ENCODE measurements at places on chromosomes 16 and 17.
A peak's percentile ranks its signal among the peaks of the same experiment; 100 is the strongest.

DNA sequence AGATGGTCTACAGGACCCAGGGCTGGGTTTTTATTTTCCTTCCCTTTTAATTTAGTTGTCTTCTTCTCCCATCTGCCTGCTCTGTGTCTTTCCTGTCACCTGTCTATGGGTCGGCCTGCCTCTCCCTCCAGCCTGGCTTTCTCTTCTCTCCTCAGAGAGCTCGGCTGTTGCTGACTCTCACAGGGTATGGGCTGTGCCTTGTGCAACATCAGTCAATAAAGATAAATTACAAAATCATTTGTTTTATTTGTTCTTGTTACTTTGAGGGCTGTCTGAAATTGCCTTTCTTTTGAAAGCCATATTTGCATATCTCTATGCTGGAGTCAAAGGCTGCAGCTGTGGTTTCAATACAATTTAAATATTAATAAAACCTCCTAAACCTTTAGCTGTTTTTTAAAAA, 15.6 kb downstream of the RND2 start:
- DNase-seq: no peak

- no peak for DNase-seq
These were observed 81.6 kb downstream of the CACNG1 start for GRCh38 chr17:67125924-67126323.

DNA sequence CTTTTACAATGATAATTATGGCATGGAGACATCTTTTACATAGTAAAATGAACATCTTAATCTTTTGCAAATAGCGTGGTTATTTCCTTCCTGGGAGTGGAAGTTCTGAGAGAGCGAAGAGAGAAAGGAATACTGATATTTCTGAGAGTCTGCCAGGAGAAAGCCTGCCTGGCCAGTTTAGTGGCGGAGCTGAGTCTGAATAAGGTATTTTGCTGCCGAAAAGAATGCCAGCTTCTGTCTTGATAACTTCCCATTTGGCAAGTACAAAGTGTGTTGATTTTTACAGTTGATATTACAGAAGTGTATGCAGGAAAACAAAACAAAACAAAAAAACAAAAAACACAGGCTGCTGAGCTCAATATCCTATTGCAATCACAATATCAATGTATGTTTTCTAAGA, 55.9 kb downstream of the KCNJ2 start:
- DNase-seq: no peak

- DNase-seq: no peak
These were observed 22.5 kb downstream of the CENPX start for GRCh38 chr17:81999976-82000802.

GRCh38 chr16:78638371-78638770, 538.9 kb downstream of the WWOX start:
- no peak for DNase-seq

DNA sequence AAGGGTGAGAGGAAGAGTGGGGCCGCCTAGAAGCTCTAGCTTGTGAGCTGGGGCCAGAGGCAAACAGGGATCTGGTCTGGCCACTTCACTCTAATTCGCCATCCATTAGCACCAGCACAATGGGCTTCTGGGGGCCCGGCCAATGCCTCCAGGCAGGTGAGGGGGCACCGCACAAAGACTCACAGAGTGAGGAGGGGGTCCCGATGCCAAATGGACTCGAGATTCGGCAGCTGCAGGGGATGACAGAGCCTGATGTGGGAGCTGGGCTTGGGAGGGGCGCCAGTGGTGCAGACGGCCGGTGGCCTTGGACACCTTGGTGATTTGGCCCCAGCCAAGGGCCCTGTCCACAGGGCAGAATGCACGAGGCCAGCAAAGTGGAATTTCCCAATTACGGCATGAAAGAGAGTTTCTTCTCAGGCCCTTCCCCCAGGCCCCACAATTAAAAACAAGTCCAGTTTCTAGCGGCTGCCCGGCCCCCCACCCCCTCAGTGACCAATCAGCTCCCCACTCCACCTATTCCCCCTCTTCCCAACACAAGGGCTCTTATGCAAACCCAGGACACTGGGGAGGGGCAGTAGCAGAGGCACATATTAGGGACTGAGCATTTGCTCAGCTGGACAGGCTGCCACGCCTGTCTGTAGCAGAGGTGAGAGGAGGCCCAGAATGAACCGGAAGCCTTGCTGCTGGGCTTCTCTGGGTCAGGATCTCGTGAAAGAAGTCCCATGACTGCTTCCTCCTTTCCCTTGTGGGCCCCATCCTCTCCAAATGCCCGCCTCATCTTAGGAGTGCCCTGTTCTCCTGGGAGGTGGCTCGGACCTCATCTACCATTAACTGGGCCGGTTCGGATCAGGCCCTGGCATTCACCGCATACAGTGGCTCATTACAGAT, 39.4 kb upstream of the MTSS2 start:
- DNase-seq: no peak

- DNase-seq: no peak
These were observed 61.4 kb upstream of the PIRT start for GRCh38 chr17:10899281-10899680.

GRCh38 chr16:13397126-13397525, 495.7 kb downstream of the SHISA9 start:
- no peak for DNase-seq

DNA sequence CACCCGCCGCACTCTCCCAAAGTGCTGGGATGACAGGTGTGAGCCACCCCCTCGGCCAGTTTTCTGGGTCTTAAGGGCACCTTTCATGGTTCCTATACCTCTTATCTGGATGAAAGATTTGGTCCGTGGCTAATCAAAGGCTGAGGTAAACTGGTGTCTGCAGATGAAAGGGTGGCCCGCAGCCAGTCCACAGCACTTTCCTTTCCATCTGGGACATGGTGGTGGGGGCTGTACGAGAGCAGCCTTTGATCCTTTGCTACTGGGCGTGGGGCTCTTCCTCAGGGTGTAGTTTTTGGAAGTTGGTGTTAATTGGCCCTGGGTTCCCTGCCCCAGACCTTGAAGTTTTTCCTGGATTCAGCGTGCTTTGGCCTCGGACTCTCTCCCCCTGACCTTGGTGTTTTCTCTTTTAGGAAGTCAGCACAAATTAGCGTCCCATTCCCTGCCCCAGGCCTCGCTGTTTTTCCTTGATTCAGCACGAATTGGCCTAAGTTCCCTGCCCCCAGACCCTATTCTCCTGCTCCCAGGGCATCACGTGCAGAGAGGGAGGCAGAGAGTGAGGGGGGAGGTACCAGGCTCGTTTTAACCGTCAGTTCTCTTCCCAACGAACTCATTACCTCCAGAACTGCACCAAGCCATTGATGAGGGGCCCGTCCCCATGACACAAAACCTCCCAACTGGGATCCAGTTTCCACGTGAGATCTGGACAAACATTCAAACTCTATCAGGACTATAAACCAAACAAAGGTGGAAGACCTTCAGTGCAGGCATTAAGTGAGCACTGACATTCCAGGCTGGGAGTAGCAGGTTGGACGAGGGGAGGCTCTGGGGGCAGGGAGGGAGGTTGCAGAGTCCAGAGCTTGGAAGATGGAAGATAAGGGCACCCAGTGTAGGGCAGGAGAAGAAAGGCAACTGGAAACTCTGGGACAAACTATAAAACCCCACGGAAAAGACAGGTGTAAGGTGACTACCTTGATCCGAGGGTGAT, 11.6 kb downstream of the DPEP1 start:
- no peak for DNase-seq

- DNase-seq: peak; percentile 17
These were observed 68.3 kb upstream of the BCAR1 start for GRCh38 chr16:75319513-75320411.

- no peak for DNase-seq
These were observed 257.6 kb upstream of the HSBP1 start for GRCh38 chr16:83550183-83550569.

- no peak for DNase-seq
These were observed 106.4 kb upstream of the TOB1 start for GRCh38 chr17:50972577-50972976.

GRCh38 chr17:42924891-42925290, 24.3 kb downstream of the G6PC1 start:
- no peak for DNase-seq

GRCh38 chr17:38701504-38702165, 3.4 kb upstream of the MLLT6 start:
- no peak for DNase-seq

- no peak for DNase-seq
These were observed 452.2 kb upstream of the EEF2KMT start for GRCh38 chr16:5549802-5550201.

DNA sequence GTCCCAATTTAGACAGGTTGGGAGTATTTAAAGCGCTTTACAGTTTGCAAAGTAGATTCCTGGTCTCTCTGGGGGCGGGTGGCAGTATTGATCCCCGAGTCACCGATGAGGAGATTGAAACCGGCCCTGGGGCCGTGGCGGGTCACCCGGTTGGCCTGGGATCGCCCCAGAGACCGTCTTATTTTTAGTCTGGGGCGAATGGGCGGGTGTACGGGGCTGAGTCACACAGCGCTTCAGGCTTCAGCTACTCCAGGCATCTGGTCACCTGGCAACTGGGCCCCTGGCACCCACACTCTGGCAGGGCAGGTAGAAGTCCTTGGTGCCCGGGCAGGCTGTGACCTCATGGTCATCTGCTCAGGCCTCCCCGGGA, 669 bp downstream of the MIEF2 start:
- DNase-seq: no peak

- no peak for DNase-seq
These were observed 57.8 kb downstream of the FOXK2 start for GRCh38 chr17:82577300-82577699.

DNA sequence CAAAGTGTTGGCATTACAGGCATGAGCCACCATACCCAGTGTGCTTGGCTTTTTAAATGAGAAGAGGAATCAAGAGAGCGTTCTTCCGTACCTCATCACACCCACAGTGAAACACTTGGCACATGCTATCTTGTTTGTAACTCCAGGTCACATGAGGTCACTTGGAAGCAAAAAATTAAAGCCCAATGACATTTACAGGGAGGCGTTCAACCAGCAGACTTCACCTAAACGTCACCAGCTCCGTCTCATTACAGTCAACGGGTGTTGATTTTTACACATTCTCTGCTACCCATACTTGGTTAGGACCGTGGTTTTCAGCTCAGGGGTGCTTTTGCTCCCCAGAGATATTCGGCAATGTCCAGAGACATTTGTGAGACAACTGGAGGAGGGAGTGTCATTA, 127.0 kb downstream of the XYLT1 start:
- no peak for DNase-seq

DNA sequence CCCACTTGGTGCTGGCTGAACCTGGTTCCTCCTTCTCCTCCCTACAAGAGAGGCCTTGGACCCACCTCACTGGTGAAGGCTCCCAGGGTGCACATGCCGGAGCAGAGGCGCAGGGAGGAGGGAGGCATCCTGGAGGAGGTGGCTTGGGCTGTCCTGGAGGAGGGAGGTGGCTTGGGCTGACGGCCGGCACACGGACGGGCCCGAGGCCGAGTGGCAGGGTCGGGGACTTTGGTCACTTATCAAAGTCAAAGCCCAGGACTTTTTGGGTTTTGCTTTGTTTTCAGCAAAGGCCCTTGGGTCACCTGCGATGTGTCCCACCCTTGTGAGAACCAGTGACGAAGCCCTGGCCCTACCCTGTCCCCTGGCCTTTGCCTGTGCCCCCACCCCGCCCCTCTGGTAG, 28.5 kb downstream of the ENDOV start:
- no peak for DNase-seq

DNA sequence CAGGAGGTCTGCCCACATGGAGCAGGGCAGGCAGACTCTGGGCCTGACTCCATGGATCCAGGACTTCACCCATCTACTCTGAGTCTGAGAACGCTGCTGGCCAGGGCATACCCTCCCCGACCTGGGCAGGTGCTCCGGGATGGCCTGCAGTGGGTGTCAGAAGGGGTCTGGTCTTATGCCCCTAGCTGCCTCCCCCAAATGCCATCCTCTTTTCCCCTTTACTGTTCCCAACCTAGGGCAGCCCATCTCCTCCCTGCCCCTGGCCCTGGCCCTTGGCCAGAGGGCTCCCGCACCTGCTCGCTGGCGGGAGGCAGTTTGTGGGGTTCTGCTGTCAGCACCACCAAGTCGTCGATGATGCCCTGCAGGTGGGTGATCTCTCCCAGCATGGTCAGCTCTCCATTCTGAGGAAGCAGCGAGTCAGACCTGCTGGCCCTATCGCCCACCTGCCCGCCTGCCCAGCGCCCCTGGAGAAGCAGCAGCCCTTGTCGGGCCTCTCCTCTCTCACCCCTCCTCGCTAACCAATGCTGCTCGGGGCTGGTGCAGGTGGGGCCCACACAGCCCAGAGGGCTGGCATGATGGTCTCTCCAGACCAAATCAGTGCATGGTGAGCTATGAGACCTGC, 8.2 kb downstream of the MTSS2 start:
- DNase-seq: no peak

DNA sequence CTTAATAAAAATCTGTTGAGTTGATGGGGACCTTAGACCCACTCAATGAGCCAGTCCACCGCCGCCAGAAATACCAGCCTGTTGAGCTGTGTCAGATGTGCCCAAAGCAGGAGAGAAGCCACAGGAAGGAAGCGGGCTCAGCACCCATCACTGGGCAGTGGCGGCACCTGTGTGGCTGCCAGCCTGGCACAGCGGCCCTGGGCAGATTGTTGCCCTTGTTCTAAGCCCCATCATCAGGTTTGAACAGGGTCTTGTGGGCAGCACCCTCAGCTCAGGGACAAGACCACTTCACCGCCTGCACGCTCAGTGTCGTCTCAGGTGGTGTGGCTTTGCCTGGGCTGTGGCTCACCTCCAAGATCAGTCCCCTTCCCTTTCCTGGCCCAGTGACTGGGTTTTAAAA, 9.3 kb downstream of the ENDOV start:
- no peak for DNase-seq

DNA sequence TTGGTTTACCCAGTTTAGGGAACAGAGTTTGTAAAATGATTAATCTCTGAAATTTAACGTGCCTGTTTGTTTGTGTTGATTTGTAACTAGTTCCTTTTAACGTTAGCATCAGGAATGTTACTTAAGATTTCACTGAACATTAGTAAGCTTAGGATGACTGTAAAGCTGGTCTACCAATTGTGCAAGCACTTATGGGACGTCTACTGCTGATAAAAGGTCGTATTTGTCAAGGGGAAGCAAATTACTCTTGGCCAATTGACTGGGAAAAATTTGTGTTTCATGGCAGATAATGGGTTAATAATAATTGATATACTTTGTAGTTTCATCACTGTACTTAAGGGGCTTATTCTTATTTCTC, 11.8 kb downstream of the METTL9 start:
- no peak for DNase-seq
